ENCODE measurements at places on chromosomes 3 and 15. TPM values are rescaled to one million over a fixed set of nuclear protein-coding genes. Genes with fewer than 3 reads are reported as not detected.

SPTSSB gene
- 3.2 TPM for total RNA-seq

CCK gene
- total RNA-seq, result 0.24 TPM

C3orf85 gene
- not detected for total RNA-seq

ATP8B4 gene
- total RNA-seq, result 0.56 TPM

IMPG2 gene
- 0.08 TPM for total RNA-seq

MTHFS gene
- 16.0 TPM for total RNA-seq

CFAP100 gene
- not detected for total RNA-seq

GOLGA6B gene
- not detected for total RNA-seq

SMCO1 gene
- total RNA-seq, result not detected

TTLL13 gene
- total RNA-seq, result not detected

CXCR6 gene
- 0.28 TPM for total RNA-seq

SPG11 gene
- 57.9 TPM for total RNA-seq

TMEM42 gene
- 10.1 TPM for total RNA-seq

TGM5 gene
- 13.5 TPM for total RNA-seq

ZNF80 gene
- not detected for total RNA-seq

GJD2 gene
- not detected for total RNA-seq

SH3GL3 gene
- total RNA-seq, result 3.3 TPM

CFAP91 gene
- total RNA-seq, result not detected

DLL4 gene
- 1.1 TPM for total RNA-seq

CLRN1 gene
- not detected for total RNA-seq

ITGA11 gene
- total RNA-seq, result 0.48 TPM

LRRC3B gene
- total RNA-seq, result not detected

CPN2 gene
- total RNA-seq, result not detected

HYAL3 gene
- total RNA-seq, result 4.8 TPM

PRKCD gene
- 21.2 TPM for total RNA-seq

LSG1 gene
- total RNA-seq, result 21.6 TPM

ZNF860 gene
- 2.9 TPM for total RNA-seq

ANKRD34C gene
- total RNA-seq, result not detected

DLG1 gene
- total RNA-seq, result 113 TPM

TRPM1 gene
- total RNA-seq, result not detected

LTF gene
- 108 TPM for total RNA-seq

TTLL3 gene
- 12.3 TPM for total RNA-seq

ZSCAN2 gene
- 0.92 TPM for total RNA-seq

XCR1 gene
- 0.04 TPM for total RNA-seq

NLGN1 gene
- 0.44 TPM for total RNA-seq

OR5H2 gene
- not detected for total RNA-seq

PTH1R gene
- 0.28 TPM for total RNA-seq

TMEM158 gene
- 3.5 TPM for total RNA-seq

GCHFR gene
- 13.0 TPM for total RNA-seq

CEP63 gene
- 11.0 TPM for total RNA-seq

DHX30 gene
- 31.4 TPM for total RNA-seq

PLSCR2 gene
- total RNA-seq, result 0.12 TPM

CKMT1A gene
- total RNA-seq, result 63.2 TPM

CACNA1D gene
- total RNA-seq, result 0.52 TPM

CKMT1B gene
- total RNA-seq, result 50.7 TPM

PIGZ gene
- total RNA-seq, result 3.7 TPM

IGDCC3 gene
- 0.08 TPM for total RNA-seq

MESP1 gene
- total RNA-seq, result 0.44 TPM

SOX14 gene
- not detected for total RNA-seq

TGFBR2 gene
- total RNA-seq, result 14.6 TPM

GLT8D1 gene
- 16.7 TPM for total RNA-seq

Data from esophagus mucosa (tissue), 1 donor.